ENCODE measurements at places on chromosomes 1 and 21.

DNA sequence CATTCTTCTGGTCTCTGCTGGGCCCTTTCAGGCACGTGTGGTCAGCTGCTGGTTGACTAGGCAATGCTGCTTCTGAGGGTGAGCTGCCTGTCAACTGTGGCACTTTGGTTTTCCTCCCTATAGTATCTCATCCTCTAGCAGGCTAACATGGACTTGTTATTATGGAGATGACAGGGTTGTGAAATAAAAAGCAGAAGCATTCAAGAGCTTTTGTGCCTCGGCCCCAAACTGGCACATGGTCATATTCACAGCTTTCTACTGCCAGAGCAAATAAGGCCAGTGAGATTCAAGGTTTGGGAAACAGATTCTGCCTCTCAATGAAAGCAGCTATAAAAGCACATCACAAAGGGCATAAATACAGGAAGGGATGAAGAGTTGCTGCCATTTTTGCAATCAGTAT is 1.6 kb upstream of the ZNF124 start:
- no peak for DNase-seq

GRCh38 chr1:214989341-214989740 is 93.2 kb upstream of the KCNK2 start:
- no peak for DNase-seq

- DNase-seq = no peak
Measured at GRCh38 chr21:27700974-27701614, 734.2 kb upstream of the ADAMTS5 start.

- no peak for DNase-seq
Measured at GRCh38 chr1:37994886-37995566, 5.2 kb upstream of the SF3A3 start.

GRCh38 chr1:998995-999724 is 737 bp downstream of the HES4 start:
- DNase-seq = no peak

- DNase-seq = no peak
Measured at GRCh38 chr1:200934676-200935245, 40.1 kb downstream of the INAVA start.

Data from stimulated activated CD4-positive, alpha-beta T cell treated with anti-CD3 and anti-CD28 coated beads, TNF-alpha, amount 100 ng/mL, for 4 hours (primary cell).